Stimulated activated CD4-positive, alpha-beta T cell treated with anti-CD3 and anti-CD28 coated beads, Interleukin-2, amount 100 ng/mL, for 24 hours (primary cell): ENCODE measurements at places on chromosomes 11 and 22.

DNA sequence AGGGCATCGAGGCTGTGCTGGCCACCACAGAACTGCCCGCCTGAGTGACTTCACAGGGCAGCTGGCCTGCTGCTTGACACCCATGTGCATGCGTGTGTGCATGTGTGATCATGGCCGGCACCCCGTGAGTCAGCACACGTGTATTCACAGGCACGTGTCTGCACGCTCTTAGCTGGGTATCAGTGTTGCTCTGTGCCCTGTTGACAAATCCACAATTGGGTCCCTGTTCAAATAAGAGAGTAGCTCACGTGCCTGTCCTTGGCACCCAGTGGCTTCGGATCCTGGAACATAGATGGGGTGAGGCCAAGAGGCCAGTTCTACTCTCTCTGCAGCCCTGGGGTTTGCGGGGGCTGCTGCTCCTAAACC, 14.0 kb downstream of the B3GAT1 start:
- DNase-seq, result no peak

- DNase-seq, result no peak
These were observed 113.5 kb downstream of the SHANK2 start for GRCh38 chr11:71138737-71139425.

- DNase-seq, result no peak
These were observed 52.6 kb downstream of the SWAP70 start for GRCh38 chr11:9716275-9717039.

DNA sequence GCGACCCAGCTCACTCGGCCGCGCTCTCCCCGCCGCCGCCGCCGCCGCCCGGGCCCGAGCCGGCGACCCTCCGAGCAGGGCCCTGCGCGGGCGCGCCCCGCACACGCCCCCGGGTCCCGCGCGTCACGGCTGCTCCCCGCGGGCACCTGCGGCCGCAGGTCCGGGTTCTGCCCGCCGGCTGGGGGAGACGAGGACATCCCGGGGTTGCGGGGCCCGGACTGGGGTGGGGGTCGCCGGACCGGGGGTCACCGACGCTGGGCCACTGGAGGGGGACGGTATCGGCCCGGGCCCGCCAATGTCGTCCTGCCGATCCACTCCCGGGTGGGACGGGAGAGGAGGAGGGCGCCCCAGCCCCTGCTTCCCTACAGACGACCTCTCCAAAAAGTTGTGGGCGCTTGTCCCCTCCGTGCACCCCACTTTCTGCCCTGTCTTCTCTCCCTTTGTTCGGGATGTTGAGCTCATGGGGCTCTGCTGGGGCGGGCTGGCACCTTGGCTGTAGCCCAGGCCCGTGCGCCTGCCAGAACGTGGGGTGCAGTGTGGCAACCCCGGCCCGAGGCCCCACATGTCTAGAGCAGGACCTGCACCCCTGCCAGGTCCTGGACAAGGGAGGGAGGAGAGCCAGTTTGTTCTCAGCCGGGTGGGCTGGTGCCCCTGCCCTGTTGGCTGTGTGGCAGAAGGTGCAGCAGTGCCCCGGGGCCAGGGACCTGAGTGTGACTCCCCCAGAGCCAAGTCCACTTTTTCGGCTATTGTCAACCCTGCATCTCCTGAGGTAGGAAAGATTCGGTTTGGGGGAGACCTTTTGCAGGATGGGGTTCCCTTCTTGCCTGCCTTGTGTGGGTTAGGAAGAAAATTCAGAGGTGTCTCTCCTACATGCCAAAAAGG, 40.2 kb upstream of the CELSR1 start:
- DNase-seq, result peak; percentile 30

- no peak for DNase-seq
These were observed 38.3 kb upstream of the TFIP11 start for GRCh38 chr22:26550498-26551033.

GRCh38 chr11:78420796-78421209, 3.2 kb upstream of the GAB2 start:
- peak; percentile 57 for DNase-seq

DNA sequence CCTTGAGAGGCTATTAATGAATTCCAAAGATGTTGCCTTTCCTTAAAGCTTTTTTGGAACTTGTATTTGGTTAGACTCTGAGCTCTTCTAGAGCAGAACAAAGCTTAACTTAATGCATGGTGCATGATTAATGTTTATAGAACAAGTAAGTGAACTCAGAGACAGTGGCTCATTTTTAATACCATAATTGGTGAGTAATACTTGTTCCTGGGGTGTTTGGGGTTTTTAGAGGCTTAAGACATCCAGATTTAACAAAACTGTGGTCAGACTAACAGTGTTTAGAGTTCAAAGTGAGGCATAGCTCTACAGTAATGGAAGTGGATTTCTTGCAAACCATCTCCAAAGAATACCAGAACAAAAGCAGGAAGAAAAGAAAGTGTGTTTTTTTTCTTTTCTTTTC, 73.7 kb upstream of the CTSC start:
- DNase-seq, result no peak

GRCh38 chr11:125835748-125836147, 2.6 kb downstream of the PATE4 start:
- no peak for DNase-seq

- no peak for DNase-seq
These were observed 69.2 kb upstream of the GRK3 start for GRCh38 chr22:25495285-25495684.

DNA sequence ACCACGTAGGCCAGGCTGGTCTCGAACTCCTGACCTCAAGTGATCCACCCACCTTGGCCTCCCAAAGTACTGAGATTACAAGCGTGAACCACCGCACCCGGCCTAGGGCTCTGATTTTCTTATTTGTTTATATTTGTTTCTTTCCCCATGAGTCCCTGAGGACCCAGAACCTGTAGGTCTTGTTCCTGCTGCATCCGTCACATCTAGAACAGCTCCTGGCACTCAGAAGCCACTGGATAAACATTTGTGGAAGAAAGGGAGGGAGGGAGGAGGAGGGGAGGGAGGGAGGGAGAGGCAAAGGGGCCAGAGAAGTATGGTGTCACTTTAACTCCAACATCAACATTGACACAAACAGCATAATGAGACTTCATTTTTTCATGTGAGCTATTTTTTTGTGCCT, 67.7 kb downstream of the CELSR1 start:
- no peak for DNase-seq

- no peak for DNase-seq
These were observed 37.8 kb downstream of the GALNT18 start for GRCh38 chr11:11583801-11584529.

GRCh38 chr11:34379079-34379478, 21.3 kb upstream of the ABTB2 start:
- no peak for DNase-seq

DNA sequence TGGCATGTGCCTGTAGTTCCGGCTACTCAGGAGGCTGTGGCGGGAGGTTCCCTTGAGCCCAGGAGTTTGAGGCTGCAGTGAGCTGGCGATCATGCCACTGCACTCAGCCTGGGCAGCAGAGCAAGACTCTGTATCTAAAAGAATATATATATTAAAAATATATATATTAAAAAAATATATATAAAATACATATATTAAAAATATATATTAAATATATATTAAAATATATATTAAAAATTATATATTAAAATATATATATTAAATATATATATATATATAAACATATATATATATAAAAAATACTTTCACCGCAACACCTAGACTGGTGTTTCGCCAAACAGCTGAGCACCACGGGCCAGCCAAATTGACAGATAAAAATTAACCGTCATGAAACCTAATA, 8.8 kb downstream of the TTC38 start:
- DNase-seq, result no peak

- DNase-seq, result no peak
These were observed 21.8 kb downstream of the CACNA1I start for GRCh38 chr22:39592081-39593065.

DNA sequence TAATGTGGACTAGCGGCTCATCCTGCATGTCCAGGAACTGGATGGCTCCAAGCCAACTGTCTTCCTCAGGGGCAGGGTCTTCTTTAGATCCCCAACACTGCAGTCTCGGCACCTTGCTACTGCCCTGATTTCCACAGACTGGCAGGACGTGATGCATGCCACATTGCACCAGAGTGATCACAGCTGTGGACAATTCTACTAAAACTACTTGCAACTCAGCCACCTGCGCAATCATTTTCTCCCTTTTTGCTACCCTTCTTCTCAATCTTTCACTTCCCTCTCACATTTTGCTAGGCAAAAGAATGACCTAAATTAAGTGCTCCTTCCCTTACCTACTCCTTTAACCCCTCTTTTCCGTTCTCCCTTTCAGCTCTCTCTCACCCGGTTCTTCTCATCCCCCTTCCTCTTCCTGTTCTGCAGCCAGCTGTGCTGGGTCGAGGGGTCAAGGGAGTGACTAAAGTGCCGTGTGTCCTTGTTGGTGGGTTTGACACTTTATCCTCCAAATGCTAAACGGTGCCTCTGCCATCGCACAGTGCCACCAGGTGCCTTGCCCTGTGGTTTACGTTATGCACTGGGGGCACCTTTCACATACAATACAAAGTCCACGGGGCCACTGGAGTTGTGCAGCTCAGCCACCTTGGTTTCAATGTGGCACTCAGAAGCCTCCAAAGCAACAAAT, 11.5 kb upstream of the PEX26 start:
- DNase-seq, result no peak

DNA sequence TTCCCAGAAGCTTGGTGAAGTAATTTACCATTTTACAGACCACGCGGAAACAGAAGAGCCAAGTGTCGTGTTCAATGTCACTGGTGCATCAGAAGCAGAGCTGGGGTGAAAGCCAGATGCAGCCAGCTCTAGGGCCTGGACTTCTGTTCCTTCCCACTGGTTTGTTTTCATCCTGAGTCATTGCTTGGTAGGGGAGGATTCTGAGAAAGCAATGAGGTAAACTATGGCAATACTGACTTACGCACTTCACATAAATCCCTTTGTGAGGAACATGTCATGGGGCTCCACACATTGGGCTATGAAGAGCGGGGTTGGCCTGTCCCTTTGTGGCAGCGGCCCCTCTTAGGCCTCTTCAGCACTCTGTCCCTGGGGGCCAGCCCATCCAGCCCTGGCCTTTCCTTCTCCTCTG, 52.4 kb upstream of the RBFOX2 start:
- DNase-seq, result no peak

GRCh38 chr22:25051073-25051472, 98.6 kb downstream of the KIAA1671 start:
- DNase-seq, result no peak

DNA sequence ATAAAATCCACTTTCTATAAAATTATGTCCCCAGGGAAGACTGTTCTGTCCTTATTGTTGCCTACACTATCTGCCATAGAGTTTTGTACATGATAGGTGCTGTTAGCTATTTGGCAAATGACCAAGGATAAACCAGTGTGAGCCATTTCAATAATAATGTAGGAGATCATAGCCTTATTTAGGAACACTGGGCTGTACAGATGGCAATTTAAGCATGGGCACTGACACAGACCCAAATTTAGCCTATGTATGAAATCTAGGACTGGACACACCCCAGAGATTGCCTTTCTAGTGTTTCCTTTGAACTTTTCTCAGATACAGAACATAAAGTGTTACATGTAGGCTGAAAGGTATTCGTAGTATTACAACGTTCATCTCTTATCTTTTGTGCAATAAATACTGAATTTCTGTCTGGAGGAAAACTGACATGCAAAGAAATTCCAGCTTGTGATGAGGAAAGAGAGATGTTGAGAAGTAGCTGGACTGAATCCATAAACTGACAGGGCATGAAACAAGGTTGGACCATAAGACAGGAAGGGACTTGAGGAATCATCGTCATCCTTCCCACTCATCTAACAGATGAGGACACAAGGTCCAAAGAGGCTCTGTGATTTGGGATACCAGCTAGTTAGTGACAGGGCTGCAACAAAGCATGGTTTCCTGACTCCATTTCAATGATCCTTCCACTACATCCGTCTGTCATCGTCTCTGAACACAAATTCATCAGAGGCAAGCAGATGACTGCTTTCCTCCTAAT, 60.3 kb downstream of the TMPRSS5 start:
- no peak for DNase-seq

- DNase-seq, result no peak
These were observed 6.3 kb downstream of the OVOL1 start for GRCh38 chr11:65793144-65793581.

GRCh38 chr11:36156817-36157519, 132.3 kb downstream of the COMMD9 start:
- no peak for DNase-seq

- no peak for DNase-seq
These were observed 12.6 kb downstream of the JAML start for GRCh38 chr11:118212131-118212725.

GRCh38 chr22:36505998-36506635, 723 bp downstream of the FOXRED2 start:
- no peak for DNase-seq

DNA sequence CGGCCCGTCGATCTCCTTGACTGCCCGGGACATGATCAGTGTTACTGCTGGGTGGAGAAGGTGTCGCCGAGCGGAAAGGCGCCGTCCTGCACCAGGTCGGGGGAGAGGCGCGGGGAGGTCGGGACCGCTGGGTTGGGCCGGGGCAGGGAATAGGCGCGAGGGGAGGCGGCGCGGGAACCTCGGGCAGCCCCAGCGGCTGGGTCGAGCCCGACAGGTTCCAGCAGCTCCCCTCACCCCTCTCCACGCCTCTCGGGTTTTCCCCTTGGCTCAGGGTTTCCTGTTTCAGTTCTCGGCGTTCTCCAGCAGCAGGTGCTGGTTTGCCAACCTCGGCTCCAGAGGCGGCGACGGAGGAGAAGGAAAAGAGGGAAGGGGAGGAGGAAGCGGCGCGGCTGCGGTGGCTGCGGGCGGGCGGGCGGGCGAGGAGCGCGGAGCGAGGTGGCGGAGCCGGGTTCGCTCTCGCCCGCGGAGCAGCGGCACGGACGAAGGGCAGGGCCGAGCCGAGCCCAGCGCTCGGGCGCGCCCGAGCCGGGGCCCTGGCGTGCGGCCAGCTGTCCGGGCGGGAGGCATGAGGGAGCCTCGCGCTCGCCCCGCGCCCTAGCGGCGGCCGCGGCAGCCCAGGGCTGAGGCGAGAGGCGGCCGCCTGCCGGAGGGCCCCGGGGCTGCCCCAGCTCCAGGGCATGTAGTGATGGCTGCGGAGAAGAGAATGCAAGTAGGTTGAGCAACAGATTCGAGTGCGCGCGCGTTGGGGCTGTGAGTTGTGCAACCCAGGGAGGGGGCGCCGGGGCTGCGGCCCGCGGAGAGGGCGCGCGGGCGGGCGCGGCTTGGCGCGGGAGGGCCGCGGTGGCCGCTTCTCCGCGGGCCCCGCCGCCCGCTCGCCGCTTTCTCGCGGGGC, at the start of gene ZC3H12C:
ZC3H12C (plus strand) TSS at position 878 of the 892 bp plus-strand sequence. CDS start 20 bp downstream, outside the sequence.
- DNase-seq, result peak; percentile 55

DNA sequence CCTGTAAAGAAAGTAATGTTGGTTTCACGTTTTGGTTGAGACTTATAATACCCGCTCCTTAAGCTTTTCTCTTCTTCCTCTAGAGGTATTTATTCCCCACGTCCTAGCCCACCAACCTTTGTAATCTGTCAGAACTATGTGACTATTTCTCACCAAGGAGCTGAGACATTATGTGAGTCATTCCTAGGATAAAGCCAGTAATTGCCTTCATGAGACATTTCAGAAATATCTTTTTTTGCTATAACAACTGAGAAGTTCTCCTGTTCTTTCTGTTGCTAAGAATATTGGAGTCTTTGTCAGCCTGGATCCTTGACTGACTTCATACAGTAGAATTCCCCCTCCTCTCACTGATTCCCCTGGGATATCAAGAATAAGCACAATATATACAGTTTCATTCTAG, 1497.0 kb upstream of the TENM4 start:
- no peak for DNase-seq
